ENCODE measurements at places on chromosomes 11 and 22. TPM values are rescaled to one million over a fixed set of nuclear protein-coding genes. Genes with fewer than 3 reads are reported as not detected.

Gene MFRP
- not detected for total RNA-seq

Gene FAM227A
- total RNA-seq: 0.89 TPM

Gene JHY
- total RNA-seq: 3.1 TPM

Gene FERMT3
- total RNA-seq: 55.8 TPM
